Urothelium cell line (cell line): ENCODE measurements at places on chromosomes 12 and 14.

DNA sequence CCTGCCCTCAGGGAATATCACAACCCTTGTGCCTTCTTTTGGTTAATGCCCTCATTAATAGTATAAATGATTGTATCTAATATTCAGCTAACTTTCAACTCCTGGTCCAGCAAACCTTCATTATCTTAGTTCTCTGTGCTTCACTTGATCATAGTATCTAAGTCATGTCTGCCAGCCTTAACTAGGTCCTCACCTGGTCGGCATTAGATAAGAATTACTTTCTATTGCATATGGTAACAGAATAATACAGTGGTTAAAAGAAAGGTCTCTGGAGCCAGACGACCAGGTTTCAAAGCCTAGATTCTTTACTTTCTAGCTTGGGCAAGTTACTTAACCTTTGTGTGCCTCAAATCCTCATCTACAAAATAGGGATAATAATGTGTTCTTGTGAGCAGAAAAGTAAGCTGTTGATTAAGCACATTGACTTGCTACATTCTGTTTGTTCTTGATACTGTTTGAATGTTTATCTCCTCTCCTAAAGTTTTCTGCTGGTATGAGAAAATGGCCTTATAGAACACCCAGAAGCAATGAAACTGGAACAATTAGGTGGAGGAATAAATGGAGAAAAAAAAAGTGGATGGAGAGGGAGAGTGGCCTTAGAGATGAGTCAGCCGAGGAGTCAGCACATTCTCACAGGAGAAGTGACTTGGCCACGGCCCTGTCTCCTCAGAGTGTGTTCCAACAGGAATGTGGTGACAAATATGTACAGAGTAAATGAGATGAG lies 176.1 kb downstream of the SLC25A21 start:
- peak; percentile 64 for DNase-seq

DNA sequence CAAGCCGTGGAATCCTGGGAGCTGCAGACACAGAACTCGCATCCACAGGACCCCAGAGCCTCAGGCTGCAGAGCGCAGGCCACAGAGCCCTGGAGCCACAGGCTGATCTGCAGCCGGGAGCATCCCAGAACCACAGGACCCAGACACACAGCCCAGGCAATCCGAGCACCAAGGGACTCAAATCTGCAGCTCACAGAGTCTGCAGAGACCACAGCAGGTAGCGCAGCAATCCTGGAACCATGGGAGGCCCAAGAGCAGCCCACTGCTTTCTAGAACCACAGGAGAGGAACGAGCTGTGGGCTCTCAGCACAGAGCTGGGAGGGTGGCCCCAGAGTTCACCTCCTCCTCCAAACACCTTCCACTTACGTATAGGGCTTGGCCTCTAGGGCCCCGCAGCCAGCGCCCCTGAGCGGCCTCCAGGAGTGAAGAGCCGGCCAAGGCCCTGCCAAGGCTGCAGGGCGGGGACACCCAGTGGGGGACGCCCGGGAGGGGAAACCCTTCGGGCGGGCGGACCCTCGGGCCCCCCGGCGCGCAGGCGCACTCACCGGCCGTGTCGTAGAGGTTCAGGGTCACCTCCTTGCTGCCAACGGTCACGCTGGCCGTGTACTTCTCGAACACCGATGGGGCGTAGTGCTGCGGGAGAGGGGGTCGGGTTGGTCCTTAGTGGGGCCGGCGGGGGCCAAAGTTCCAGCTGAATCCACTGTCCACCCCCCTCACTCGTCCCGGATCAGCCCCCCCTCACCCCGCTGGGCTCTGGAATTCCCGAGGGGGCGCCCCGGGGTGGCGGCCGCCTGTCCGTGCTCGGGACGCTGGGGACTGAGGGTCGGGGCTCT lies 665 bp downstream of the RHOF start:
- DNase-seq, result no peak

DNA sequence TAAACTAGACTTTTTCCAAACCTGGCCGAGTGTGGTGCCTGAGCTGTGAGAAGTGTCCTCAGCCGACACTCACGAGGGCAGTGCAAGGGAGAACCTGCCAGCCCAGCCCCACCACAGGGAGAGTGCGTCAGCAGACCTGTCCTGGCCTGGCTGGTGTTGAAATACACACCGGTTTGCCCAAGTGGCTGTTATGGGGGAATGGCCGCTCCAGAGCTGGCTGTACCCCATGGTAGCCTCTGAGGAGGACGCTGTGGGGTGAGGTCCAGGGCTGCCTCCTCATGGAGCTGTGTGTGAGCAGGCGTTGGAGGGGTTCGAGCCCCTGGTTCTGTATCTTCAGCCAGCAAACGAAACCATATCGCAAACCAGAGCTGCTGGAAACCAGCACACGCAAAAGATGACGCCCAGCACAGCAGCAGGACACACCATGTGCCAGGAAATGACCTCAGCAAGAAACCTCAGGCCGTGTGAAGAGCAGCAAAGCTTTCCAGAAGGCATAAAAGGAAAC lies 9.4 kb downstream of the ANKRD9 start:
- no peak for DNase-seq

DNA sequence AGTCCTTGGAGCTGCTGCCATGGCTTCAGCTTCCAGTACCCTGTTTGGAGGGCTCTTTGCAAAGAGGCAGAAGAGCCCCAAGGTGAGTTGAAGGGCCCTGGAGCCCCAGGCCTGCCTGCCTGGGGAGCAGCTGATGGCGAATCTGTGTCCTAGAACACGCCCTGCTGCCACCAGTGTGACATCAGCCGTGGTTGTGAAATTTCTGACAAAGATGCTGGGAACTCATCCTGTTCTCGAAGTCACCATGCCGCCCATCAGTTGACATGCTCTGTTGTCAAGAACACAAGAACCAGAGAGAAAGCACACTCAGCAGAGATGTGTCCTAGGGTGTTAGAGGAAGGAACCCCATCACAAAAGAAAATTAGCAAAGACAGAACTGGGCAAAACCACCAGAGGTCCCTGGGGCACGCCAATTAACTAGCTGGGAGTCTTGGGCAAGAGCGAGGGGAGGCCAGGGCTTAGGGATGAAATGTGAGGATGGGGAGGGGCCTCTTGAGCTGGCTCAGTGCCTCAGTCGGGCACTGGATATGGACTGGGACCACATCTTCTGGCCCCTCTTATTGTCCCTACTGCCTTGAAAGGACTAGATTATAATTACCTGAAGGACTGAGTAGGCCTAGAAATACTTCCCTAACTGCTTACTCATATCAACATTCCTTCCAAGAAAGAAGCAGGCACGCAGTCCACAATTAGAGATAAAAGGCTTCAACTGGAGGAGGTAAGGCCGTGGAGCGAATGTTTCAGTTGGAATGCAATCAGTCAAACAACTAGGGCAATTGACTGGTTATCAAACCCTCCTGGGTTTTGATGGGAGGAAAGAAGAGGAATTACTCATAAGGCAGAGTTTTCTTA lies 163.1 kb downstream of the CACNA1C start:
- no peak for DNase-seq

GRCh38 chr14:65186951-65187350 lies 84.6 kb upstream of the MAX start:
- no peak for DNase-seq

GRCh38 chr12:128073937-128074336 lies 193.0 kb upstream of the TMEM132C start:
- no peak for DNase-seq
